ENCODE measurements at places on chromosomes 7 and 10.

DNA sequence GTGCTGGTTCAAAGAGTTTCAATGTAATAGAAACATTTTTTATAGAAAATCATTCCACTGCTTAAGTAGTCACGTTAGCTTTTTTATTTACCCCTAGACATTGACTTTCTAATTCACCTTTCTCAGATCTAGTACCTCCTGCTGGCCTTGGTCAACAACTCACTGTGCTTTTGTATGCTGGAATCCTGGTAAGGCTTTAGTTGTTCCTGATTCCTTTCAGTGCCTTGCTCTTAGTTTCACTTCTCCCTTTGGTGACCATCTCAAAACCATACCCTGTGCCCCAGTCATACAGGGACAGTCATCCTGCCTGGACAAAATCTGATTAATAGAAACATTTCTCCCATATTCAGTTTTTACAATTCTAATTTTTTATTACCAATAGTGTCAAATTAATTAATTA lies 130.2 kb downstream of the GPR37 start:
- DNase-seq, result no peak

DNA sequence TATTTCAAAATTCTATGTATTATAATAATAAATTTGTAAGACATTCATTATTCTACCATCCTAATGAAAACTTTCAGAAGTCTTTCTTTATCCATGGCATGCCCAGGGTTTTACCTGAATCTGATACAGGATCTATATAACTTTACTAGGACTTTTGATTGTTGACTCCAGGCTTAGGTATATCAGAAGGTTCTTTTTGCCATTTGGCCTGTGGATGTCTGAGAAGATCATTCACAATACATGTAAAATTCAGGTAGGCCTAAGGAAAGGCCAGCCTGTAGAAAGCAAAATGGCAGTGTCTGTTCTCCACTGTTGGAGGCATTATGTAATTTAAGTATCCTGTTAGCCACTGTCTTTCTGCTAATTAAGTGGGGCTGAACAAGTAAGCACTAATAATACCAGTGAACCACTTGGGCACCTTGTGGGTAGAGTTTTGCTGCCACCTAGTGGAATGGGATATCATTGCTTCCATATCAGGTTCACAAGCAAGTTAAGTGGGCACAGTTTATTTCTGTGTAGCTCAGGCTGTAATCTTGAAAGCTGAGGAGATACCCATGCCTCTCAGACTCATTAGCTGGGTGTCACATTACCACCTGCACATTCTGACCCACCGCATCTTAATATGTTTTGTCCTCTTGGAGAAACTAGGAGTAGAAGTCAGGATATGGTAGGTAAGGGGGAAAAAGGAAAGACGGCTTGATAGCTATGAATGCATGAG lies 105.5 kb downstream of the SEPTIN7 start:
- DNase-seq, result peak; percentile 60

- DNase-seq, result no peak
These were observed 148.5 kb downstream of the WDR37 start for GRCh38 chr10:1204434-1205326.

GRCh38 chr10:63267414-63268148 lies 134.5 kb downstream of the NRBF2 start:
- no peak for DNase-seq

GRCh38 chr10:70255329-70256299 lies 22.4 kb upstream of the PPA1 start:
- DNase-seq, result no peak

DNA sequence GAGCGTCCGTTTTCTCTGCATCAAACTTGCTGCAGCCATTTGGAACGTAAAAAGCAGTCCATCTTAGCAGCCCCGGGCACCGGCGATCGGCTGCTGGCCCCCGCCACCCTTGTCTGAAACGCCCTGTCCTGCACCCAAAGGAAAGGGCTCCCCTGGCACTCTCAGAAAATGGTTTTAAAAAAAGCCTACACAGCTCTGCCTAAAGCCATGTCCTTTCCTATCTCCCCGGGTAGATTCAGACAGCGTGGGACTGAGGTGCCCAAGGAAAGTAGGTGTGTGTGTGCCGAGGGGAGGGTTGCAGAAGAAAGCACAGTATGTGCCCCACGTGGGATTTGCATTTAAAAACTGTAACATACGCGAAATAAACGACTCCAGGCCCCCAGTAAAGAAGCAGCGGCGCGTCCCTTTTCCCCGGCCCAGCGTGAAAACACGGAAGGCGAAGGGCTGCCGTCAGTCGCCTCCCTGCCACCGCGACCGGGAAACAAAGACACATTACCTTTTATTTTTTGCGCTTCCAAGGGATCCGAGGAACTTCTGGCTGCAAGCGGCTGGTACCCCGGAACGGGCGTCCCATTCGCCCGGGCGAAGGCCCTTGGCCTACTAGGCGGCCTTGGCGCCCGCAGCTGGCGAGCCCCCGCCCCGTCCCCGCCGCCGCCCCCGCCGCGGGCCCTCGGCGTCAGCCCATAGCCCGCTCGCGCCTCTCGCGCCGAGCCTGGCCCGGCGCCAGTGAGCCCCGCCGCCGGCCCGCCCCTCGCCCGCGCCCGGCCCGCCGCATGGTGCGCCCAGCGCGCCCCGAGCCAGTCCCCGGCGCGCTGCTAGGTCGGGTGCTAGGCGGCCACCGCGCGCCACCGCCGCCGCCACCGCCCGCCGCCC lies 304.6 kb downstream of the PRPF18 start:
- DNase-seq, result no peak

GRCh38 chr10:37654466-37654865 lies 202.9 kb downstream of the ZNF248 start:
- no peak for DNase-seq

- peak; percentile 42 for DNase-seq
These were observed 28.2 kb downstream of the PFKP start for GRCh38 chr10:3095373-3096139.

GRCh38 chr7:155458878-155459699 lies 1.2 kb downstream of the EN2 start:
- DNase-seq, result no peak

DNA sequence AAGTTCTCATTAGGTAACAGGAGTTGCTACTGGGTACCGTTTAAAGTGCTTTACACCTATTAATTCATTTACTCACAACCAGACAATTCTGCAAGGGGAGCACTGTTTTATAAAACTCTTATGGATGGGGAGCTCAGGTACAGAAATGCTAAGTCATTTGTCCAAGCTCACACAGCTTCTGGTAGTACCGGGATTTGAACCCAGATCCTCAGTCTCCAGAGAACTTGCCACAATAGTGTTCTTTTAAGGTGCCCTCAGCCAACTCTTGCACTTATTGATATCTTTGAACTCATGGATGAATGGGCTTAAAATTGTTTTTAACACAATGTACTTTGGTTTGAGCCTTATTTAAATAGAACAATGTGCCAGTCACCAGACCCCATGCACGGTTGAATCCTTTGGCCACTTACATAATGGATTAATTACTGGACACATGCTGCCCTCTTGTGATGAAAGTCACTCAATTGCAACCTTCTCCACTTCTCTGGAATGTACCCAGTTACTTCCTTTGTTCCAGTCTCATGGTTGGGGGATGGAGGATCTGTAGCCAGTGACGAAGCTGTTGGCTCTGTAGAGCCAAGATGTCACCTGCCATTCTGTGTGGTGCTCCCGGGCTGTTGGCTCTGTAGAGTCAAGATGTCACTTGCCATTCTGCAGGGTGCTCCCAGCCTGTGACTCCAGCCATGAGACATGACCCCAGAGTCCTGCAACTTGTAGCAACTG lies 65.6 kb downstream of the NOD1 start:
- DNase-seq, result no peak

GRCh38 chr10:93715345-93715744 lies 13.0 kb upstream of the FRA10AC1 start:
- DNase-seq, result no peak

DNA sequence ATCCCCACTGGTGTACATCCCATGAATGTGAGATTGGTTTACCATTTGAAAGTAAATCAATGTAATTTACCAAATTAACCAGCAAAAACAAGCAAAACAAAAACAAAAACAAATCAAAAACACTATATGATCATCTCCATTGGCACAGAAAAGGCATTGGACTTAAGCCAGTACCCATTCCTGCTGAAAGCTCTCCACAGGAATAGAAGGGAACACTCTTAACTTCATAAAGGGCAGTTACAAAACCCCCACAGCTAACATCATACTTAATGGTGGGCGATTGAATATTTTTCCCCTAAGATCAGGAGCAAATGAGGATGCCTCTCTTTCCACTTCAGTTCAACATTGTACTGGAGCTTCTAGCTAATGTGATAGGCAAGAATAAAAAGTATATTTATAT lies 34.1 kb downstream of the PRKG1 start:
- DNase-seq, result no peak

DNA sequence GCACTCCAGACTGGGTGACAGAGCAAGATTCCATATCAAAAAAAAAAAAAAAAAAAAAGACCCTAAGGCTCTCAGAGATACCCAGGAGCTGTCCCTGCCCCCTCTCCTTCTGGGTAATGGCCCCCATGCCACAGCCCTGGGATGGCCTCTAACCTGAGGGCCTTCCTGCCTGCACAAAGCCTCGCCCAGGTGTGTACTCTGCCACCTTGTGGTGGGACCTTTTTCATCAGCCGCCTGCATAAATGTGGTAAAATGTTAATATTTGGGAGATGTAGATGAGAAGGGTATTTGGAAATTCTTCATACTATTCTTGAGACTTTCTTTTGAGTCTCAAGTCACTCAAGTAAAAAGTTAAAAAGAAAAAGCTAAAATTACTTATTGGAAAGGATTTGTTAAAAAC lies 46.3 kb upstream of the RNF216 start:
- DNase-seq, result peak; percentile 39

DNA sequence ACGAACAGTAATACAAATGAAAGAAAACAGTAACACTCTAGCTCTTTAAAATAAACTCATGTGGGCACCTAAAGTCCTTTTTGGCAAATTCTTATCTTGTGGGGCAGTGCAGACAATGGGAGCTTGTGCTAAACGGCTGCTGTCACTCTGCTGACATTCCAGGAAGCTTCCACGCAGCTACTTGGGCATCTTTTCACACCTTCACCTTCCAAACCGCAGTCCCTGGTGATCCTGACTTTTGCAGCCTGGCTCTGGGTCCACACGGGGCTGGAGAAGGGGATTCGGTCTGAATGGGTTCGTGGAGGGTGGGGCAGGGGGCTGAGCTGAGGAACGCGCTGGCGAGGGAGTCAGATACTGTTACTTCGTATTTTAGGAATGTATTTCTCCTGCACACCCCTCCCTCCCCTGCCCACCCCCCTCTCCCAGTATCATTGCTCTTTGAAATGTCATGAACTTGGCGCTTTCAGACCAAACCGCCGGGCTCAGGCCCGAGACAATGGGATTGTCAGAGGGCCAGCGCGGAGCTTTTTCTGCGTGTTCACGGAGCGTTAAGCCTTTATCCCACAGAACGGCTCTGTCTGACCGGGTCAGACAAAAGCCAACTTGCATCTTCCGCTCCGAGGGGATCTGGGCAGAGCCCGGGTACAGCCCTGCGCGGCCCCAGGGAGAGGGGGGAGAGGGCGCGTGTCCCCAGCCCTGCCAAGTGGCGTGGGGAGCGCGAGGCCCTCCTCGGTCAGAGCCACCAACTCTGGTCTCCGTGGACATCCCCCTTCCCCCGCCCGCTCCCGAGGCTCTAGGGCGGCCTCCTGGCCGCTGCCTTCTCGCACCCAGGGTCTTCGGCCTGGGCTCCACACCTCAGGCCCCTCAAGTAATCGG lies 76.7 kb upstream of the EN2 start:
- DNase-seq, result no peak

DNA sequence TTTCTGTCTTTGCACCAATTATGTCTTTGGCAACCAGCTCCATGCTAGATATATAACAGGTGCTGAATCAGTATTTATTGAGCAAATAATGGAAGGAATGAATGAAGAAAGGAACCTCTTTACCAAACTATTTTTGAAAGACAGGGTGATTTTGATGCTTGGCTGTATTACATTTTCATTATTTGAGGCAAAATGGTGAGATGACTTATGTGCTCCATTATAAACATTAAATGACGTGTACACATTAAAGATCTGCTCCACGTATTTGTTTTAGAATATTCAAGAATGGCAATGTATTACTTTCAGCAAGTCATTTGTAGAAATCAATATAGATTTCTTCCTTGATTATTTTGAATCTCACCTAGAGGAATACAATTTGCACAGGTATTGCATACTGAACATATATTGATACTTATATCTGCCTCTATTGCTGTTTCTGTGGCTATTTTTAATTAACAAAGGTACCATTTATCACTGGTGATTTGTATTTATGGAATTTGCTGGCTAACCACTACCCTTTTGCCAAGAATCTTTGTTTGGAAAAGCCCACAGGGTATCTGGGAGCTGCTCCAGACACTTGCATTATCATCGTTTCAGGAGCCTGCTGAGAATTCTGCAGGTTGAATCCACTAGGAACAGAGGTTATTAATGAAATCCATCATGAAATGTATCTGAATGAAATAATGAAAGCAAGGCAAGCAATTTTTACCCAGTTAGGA lies 92.2 kb downstream of the SEMA3C start:
- no peak for DNase-seq

- DNase-seq, result no peak
These were observed 33.2 kb upstream of the HABP2 start for GRCh38 chr10:113519681-113520115.

DNA sequence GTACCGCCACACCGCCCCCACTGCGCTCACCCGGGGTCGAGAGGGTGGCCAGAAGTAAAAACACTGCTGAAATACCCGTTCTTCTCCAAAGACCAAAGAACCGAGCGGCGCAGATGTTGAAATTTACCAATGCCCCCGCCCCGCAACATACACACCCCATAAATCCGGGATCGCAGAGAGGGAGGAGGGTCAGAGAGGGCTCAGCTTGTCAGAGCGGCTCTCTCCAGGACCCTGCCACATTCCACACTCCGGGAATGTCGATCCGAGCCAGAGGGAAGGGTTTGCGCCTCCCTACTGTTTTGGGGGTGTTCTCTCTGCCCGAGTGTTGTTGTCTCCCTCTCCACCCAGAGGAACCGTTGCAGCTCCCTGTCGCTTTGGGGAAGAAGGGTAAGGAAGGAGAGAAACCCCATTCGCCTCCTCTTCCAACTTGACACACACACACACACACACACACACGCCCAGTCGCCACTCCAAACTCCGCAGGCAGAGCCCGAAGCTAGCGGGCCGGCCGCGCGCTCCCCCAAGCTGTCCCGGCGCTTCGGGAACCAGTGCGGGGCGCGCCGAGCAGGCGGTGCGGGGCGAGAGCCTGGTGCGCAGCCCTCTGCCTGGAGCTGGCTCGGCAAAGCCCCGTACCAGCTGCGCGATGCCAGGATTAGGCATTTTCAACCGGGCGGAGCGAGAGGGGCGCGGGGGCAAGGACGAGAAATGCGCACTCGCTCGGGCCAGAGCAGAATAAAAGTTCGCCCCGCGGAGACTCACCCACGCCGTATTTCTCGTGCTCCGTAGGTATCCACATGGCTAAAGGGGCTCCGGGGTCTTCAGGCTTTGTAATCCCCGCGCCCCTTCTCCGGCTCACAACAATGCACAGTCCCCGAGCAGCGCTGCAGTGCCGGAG lies 609 bp downstream of the DOCK4 start:
- DNase-seq, result no peak

DNA sequence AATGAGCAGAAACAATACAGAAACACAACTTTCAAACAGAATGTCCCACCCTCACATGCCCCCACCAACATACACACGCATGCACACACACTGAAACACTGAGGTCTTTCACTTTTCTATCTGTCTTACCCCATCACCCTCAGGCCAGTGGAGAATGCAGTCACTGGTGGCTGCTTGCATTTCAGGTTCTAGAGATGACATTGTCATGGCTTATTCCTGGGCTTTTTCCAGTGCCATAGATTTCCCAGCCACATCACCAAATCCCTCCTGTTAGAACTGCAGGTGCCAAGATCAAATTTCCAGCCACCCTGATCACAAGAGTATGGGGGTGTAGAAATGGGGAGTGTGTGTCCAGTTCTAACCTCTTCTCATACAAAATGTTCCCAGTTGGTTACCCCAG lies 68.4 kb downstream of the CACNA2D1 start:
- no peak for DNase-seq

Data from activated T-cell treated with anti-CD3 and anti-CD28 coated beads for 4 hours (primary cell).